Stimulated activated CD8-positive, alpha-beta memory T cell treated with anti-CD3 and anti-CD28 coated beads, Interleukin-4, amount 100 ng/mL, for 1 hour (primary cell): ENCODE measurements at places on chromosomes 1 and 21.

DNA sequence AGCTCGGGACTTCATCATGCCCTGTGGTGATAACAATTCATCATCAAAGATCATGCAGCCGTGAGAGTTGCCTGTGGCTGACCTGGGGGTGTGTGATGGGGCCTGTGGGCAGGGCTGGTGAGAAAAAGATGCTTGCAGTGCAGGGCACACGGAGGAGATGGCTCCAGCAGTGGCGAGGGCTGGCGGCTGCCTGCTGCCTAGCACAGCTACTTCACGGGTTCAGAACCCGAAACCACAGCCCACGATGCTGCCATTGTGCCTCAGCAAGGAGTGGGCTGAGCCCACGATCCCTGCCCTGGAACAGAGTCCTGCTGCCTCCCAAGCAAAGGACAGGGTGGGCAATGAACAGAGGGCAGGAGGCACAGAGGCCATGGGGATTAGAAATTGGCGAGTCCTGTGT, 631 bp upstream of the KRTAP10-9 start:
- no peak for DNase-seq

DNA sequence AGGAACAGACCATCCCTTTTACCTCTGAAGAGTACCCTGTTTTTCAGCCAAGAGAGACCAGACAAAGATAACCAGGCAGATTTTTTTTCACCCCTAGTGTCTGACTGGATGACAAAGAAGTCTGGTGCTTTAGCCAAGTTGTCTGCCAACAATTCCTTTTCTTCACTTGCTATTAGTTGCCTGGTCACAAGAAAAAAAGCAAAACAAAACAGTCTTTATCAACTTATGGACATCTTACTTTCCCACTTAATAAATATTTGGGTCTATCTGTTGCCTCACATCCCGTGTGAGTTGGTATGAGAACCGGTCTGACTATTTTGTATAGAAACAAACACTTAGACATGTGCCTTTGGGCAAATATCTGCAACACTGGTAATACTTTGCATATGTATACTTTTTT, 662.9 kb downstream of the PLPP3 start:
- DNase-seq = no peak

DNA sequence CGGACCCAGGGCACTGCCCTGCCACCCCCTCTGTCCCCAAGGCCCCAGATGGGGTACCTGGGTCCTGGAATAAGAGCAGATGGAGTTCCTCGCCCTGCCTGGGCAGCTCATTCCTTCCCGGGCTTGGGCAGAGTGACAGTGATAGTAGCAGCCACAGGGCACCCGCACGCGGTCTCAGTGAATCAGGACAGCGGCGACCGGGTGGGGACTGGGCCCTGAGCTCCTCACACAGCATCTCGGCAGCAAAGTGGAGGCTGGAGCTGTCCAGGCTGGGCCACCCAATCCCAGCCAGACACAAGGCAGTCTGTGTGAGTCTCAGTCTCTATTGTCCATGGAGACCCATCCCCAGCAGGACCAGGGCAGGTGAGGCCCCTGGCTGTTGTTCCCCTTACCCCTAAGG, 37.4 kb upstream of the CCDC27 start:
- DNase-seq = no peak

DNA sequence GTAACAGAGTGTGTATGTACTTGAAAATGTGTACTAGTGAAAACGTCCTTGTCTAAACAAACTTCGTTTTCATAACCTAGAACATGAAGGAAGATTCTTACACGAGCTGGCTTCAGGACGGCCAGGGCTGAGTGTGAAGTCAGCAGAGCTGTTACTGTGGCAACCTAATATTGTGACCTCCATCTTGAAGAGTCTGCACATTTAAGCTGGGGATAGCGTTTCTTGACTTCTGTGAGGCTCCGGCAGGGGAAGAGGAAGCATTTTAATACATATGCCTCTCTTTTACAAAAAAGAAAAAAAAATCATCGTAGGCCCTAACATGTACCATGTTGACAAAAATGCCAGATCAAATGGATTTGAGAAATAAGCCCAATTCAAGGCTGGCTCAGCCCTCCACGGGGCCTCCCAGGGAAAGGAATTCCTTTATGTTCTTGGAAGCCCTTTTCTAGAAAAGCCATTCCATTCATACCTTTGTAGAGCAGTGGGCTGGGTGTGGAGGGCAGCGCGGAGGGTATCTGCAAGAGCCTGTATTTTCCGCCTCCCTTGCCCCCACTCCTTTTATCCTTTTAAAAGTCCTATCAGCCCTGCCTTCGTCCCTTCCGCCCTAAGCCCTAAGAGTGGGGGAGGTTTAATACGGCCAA, 51.1 kb downstream of the SIM2 start:
- no peak for DNase-seq

- DNase-seq = no peak
These were observed 21.6 kb downstream of the ITGB2 start for GRCh38 chr21:44898851-44899767.

GRCh38 chr1:43540653-43541071, 10.0 kb downstream of the PTPRF start:
- no peak for DNase-seq

GRCh38 chr1:182972829-182973228, 19.9 kb upstream of the SHCBP1L start:
- no peak for DNase-seq

DNA sequence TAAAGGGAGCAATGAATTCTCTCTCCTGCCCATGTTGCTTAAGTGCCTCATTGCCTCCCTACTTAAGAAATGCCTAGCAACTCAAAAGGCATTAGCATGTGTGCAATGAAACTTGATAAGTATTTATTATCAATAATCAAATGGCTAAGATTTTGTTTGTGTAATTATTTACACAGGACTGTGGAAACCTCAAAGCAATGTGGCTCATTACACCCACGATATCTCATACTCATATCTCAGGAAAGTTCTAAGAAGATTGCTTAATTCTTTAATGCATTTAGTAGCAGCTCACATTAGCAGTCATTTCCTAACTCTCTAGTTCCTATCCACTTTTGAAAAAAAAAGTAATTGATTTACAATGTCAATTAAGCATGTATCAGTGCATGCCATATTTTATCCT, 253.3 kb downstream of the DUSP10 start:
- DNase-seq = no peak

DNA sequence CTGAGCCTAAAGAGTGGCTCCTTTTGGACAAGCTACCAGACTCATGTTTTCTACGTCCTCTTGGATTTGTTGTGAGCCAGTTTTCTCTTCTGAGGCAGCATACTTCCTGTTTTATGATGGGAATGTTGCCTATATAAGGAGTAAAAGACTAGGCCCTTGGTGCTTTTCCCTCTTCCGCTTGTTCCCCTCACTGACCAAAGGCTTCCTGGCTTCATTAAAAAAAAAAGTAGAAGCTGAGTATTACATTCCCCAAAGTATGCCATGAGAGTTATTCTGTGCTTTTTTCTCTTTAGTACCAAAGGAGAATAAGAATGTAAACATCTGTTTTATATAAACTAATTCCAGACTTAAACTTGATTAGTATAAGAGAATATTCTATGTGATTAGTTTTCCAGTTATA, 6.5 kb upstream of the HMCN1 start:
- no peak for DNase-seq

- DNase-seq = no peak
These were observed 918.8 kb upstream of the TMPRSS15 start for GRCh38 chr21:19322360-19322759.

- DNase-seq = no peak
These were observed 102.1 kb downstream of the TYW3 start for GRCh38 chr1:74835051-74835450.

DNA sequence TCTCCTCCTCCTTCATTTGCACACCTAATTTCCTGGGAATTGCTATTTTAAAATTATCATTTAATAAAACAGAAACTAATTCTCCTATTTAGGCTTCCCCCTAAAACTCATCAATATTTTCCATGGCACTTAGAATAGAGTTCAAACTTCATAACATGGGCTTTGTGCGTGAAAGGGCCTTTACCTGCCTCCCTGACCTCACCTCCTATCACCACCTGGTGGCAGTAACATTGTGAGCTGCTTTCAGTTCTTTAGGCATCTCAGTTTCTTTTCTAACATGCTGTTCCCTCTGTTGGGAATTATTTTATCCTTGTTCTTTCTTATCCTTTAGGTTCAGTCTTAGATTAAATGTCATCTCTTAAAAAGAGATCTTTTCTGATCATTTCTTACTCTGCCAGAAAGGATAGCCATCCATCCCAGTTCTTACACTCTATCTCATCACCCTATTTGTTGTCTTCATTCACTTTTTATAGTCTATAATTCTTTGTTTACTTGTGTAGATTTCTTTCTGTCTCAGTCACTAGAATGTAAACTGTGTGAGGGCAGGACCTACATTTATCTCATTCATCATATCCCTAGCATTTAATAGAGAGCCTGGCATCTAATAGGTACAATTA, 133.8 kb upstream of the KIAA1614 start:
- no peak for DNase-seq

GRCh38 chr1:156225677-156226014, 12.8 kb downstream of the PMF1 start:
- DNase-seq = no peak

GRCh38 chr1:176055398-176055797, 151.7 kb downstream of the COP1 start:
- no peak for DNase-seq

DNA sequence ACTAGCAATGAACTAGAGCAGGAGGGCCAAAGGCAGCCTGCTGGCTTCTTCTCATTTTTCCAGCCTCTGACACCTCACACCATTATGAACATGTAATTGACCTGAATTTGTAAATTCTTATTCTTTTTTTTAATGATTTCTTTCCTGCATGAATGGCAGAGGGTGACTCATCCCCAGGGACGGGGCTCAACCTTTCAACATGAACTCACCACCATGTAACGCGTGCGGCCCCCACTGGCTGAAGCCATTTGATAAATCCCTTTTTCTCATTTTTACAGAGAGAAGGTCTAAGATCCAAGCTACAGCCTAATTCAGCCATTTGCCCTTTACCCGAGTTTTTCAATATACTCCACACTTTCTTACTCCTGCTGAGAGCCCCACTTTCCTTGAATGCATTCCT, 9.3 kb upstream of the ETS2 start:
- DNase-seq = no peak

- DNase-seq = no peak
These were observed 9.7 kb upstream of the IFI16 start for GRCh38 chr1:159000070-159000409.

GRCh38 chr1:176119549-176119948, 87.5 kb downstream of the COP1 start:
- DNase-seq = no peak

DNA sequence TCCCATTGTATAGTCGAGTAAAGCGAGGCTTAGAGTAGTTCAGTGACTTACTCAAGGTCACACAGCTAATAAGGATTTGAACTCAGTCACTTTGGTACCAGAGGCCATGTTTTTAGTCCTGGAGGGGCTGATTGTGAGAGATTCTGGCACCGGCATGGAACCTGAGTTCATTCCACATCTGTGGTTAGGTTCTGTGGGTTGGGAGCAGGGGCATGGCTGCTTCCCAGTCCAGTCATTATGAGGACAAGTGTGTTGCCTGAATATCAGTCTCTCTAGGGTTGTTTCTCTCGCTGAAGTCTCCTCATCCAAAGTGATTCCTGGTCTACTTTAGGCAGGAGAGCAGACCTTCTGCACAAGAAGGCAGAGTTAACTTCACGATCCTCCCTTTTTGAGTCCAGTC, 90.6 kb downstream of the C1orf94 start:
- no peak for DNase-seq

DNA sequence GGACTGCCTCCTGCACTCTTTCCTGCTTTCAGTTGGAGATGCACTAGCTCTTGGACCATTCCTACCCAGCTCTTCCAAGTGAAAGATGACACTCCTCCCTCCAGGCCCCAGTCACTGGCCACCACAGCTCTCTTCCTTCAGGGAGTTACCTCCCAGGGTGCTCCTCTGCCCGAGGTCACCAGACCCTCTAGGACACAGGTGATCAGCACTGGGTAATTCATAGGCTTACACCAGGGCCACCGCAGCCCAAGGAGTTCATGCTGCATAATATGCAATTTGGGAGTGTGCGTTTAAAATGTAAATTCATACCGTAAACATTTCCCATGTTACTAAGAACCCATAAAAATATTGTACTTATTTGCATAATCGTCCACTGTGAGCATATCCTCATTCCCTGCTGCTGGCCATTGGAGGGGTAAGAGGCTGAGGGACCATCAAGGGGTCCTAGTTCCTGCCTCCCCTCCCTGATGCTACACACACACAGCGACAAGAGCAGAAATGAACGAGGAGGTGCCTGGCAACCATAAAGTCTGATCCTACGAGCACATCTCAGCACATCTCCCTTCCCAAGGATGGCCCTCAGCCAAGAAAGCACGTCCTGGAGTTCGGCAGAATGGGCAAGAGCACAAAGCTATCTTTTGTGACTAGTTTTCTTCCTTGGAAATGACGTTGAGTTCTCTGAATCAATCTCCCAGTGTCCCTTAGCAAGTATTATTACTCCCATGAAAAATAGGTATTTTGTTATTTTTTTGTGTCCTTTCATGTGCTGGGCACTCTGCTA, 222.9 kb upstream of the RAB4A start:
- DNase-seq = no peak

DNA sequence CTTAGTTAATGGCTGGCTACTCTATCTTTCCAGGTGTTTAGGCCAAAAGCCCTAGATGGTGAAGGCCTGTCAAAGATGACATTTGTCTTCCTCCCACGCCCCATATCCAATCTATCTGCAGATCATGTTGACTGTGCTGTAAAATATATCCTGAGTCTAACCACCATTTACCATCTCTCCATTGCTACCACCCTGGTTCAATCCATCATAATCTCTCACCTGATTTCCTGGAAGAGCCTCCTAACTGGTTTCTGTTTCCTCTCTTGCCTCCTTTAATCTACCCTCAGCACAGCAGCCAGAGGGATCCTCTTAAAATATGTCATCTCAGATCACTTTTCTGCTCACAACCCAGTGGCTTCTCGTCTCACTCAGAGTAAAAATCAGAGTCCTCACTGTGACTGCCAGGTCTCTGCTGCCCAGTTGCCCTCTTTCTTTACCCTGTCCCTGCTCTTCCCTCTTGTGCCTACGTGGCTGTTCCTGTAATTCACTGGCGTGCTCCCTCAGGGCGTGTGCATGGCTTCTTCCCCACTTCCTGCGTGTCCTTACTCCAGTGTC, 17.8 kb downstream of the TMEM50A start:
- no peak for DNase-seq

- DNase-seq = no peak
These were observed 23.4 kb downstream of the PRKCZ start for GRCh38 chr1:2073382-2074230.

DNA sequence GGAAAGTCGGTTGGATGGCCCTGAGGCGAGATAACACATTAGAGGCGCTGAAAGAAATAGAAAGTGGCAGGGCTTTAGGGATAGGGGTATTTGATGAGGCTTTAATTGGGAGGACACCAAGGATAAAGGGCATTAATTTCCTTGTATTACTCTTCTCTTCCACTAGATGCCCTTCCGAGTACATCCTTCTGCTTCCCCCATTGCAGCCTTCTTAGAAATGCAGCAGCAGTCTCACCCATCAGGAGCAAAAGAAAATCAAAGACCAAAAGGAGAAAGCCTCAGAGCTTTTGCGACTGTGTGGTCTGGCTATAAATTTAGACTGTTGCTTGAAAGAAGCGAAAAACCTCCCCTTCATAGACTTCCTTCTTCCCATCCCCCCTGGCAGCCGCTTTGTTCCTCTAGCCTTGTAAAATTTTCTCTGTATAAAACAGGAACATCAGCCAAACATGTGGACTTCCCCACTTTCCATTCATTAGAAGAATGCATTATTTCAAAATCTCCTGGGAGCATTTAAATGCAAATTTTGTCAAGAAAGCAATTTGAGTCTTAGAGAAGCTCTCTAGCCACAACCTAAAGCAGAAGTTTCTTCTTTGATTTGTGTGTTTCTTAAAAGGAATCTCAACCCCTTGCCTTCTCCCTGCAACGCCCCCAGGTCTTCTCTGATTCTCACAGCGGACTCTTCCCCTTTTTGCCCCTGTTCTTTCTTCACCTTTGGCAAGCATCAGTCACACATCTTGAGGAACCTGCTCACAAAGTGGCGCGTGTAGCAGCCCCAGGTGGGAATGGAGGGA, 76.6 kb downstream of the NDUFS5 start:
- no peak for DNase-seq
